Fibroblast of skin of abdomen (primary cell): ENCODE measurements at places on chromosomes 6 and 20.

DNA sequence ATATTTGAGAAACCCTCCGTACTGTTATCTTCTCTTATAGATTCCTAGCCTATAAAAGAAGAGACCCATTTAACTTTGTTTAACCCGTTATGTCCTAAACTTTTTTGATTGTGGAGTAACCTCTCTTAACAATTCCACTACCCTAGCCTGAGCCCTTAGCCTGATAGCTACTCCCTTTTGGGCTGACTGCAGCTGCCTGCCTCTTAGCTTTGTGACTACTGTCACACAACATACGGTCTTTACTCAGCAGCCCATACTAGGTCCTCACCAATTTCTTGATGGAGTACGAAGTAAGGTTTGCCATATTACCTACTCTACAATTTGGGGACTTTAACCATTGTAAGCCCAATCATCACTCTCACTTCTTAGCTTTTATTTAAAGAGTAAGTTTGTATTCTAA lies 72.7 kb downstream of the QRSL1 start:
- DNase-seq = no peak

DNA sequence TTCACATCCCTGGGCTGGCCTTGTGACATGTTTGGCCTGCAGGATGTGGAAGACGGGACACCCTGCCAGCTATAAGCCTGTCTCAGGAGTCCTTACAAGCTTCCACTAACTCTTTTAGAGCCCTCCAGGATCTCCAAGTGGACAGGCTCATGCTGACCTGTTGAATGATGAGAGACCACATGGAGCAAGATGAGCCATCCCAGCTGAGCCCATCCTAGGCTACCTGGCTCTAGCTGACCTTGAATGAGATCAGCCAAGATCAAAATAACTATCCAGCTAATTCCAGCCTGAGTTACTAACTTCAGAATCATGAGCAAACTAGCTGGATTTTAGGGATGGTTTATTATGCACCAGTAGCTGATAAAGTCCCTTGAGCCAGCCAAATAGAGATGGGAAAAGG lies 169.5 kb downstream of the TFAP2C start:
- DNase-seq = no peak

- DNase-seq = no peak
Measured at GRCh38 chr20:32780749-32781655, 18.8 kb downstream of the DNMT3B start.

- no peak for DNase-seq
Measured at GRCh38 chr6:31727717-31728671, 1.1 kb downstream of the DDAH2 start.

DNA sequence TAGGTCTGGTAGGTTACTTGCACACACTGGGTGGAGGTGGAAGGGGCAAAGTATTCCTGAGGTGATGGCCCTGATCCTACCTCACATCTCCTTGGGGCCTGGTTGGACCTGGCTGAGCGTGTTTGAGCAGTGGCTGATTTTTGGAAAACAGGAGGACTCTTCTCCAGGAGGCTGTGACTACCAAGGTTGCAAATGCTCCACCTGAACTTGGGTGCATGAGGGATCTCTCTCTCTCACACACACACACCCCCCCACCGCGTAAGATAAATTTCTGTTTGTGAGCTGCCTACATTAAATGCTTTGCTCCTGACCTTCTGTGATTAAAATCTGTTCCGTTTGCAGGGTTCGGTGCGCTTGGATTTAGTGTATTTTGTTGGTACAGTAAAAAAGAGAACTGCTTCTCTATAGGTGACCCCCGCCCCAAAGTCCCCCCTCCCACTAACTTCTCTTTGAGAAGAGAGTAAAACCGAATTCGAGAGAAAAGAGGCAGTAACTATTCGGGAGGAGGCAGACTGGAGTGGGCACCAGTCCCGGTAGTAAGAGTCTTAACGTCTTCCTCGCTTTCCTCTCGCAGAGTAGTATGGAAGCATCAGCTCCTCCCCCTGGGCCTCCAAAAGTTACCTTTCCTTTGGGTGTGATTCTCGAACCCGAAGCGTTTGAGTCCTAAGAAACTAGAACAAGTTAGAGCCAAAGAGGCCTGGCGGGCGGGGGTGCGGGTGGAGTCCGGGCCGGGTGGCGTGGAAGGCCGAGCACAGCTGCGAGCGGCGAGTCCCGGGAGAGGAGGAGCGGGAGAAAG lies 585 bp upstream of the DSE start:
- no peak for DNase-seq

- no peak for DNase-seq
Measured at GRCh38 chr6:1705630-1706029, 95.9 kb downstream of the FOXC1 start.

DNA sequence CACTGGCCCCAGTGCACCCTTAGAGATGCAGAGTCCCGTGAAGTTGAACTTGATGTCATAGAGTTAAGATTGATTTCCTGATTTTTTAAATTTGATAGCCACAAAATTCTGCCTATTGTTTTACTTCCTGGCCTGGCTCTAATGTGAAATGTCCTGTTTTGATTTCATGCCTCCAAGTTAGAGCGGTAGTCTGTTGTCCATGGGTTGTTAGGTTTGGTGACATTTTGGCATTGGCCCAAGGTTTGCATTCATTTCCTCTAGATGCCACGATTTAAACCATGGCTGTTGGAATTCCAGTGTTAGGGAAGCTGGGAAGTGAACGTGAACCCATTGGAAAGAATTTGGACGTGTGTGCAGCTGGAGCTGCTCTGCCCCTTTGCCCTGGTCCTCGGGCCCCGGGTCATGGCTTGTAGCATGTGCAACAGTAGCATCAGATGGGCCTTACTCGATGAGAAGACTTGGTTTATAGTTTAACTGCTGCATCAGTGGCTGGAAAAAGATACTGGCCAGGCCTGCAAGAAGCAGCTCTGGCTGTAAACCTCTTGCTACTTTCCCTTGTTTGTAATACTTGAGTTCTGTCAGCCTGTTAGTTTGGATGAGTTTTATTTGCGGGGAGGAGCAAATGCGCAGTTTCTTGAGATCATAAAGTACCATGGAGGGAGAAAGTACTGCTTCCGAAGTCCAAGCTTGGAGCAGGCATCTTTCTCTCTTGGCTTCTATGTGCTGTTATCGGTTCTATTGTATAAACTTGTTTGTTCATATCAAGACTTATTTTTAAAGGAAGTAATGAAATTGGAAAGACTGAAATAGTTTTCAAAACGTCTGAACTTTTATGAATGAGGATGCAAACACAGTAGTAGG lies 121.4 kb upstream of the CLDN20 start:
- no peak for DNase-seq

GRCh38 chr6:30485236-30485635 lies 4.1 kb upstream of the HLA-E start:
- DNase-seq = no peak

GRCh38 chr6:91653895-91654294 lies 1067.0 kb upstream of the MAP3K7 start:
- DNase-seq = no peak

GRCh38 chr6:161434350-161434749 lies 160.5 kb upstream of the AGPAT4 start:
- DNase-seq = no peak

- DNase-seq = peak; percentile 33
Measured at GRCh38 chr6:74356391-74356790, 660.4 kb downstream of the CD109 start.

DNA sequence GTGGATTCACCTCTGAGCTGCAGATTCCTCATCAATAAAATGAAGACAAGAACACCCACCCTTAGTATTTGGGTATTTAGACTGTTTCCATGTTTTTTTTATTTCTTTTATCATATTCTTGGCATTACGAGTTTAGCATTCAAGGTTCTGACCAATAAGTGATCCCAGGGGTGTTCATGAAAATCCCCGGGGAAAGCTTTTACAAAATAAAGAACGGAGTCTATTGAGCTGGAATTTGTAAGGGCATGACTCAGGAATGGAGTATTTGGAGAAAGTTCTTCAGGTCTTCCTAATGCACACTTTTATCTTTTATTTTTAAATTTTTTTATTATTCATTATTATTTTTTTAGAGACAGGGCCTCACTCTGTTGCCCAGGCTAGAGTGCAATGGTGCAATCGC lies 19.4 kb upstream of the TOX2 start:
- DNase-seq = peak; percentile 73

DNA sequence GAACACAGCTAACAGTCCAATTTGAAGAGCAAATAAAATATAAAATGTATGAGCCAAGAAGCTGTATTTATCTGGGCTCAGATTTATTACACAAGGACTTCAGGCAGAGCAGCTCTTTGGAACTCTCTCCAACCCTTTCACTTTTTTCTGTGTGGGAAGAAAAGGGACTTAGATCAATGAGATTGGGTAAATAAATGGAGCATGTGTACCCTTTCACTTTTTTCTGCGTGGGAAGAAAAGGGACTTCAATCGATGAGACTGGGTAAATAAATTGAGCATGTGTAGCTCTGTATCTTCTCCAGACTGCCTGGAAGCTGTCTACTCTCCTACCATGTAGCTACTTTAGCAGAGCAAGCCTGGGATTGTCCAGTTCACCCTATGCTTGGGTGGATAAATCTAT lies 10.7 kb downstream of the SLC17A3 start:
- no peak for DNase-seq

GRCh38 chr20:11936157-11936556 lies 18.5 kb downstream of the BTBD3 start:
- no peak for DNase-seq

- DNase-seq = no peak
Measured at GRCh38 chr20:55755411-55755810, 249.9 kb downstream of the CBLN4 start.

GRCh38 chr6:23562554-23562953 lies 563.5 kb upstream of the NRSN1 start:
- DNase-seq = no peak

GRCh38 chr6:111551521-111552231 lies 54.0 kb downstream of the TRAF3IP2 start:
- no peak for DNase-seq

DNA sequence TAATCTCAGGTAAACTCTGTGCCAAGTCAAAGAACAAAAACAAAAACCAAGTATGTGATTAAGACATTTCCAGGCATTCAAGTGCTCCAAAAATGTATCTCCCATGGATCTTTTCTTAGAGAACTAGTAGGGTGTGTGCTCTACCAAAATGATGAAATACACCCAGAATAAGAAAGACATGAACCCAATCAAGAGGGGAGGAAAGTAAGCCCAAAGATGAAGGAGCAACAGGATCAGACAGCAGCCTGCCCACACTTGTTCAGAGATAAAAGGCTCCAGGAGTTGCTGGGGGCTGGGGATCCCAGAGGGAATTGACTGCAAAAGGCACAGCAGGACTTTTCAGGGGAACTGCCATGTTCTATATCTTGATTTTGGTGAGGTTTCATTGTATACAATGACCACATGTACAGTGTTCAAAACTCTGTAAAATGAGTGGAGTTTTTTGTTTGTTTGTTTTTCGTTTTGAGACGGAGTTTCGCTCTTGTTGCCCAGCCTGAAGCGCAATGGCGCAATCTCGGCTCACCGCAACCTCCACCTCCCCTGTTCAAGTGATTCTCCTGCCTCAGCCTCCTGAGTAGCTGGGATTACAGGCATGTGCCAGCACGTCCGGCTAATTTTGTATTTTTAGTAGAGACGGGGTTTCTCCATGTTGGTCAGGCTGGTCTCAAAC lies 24.4 kb downstream of the GCM1 start:
- DNase-seq = no peak

GRCh38 chr6:132819405-132820161 lies 5.2 kb downstream of the RPS12 start:
- DNase-seq = peak; percentile 19

- DNase-seq = no peak
Measured at GRCh38 chr6:63516186-63516944, 55.9 kb upstream of the LOC128125822 start.

- no peak for DNase-seq
Measured at GRCh38 chr20:23697947-23698346, 9.1 kb upstream of the CST4 start.

- DNase-seq = no peak
Measured at GRCh38 chr6:52403627-52404026, 16.5 kb upstream of the EFHC1 start.

DNA sequence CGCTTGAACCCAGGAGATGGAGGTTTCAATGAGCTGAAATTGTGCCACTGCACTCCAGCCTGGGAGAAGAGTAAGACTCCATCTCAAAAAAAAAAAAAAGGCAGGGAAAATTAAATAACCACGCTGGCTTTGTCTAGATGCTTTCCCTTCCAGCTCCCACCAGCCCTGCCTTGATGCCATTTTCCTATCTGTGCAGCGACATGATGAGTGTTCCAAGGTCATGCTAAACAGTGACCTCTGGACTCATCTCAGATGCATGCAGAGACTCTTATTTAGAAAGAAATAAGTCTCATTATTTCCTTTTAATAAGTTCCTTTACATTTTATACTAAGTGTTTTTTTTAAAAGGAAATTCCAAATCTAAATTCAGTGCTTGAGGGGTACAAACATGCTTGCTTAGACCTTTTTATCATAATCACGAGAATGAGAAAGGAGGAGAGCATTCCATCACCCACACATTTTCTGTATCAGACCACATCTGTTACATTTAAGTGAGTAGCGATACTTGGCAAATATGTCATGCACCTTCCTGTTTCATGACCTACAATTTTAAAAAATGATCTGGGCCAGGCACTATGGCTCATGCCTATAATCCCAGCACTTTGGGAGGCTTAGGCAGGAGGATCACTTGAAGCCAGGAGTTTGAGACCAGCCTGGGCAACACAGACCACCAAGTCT lies 101.1 kb upstream of the RREB1 start:
- DNase-seq = no peak

- DNase-seq = no peak
Measured at GRCh38 chr6:115058414-115059211, 715.8 kb upstream of the HS3ST5 start.

GRCh38 chr20:17710379-17711266 lies 10.9 kb downstream of the BANF2 start:
- DNase-seq = peak; percentile 18

GRCh38 chr20:38164624-38165088 lies 414 bp downstream of the TGM2 start:
- DNase-seq = no peak

- DNase-seq = no peak
Measured at GRCh38 chr6:162899148-162899547, 171.4 kb downstream of the PACRG start.

DNA sequence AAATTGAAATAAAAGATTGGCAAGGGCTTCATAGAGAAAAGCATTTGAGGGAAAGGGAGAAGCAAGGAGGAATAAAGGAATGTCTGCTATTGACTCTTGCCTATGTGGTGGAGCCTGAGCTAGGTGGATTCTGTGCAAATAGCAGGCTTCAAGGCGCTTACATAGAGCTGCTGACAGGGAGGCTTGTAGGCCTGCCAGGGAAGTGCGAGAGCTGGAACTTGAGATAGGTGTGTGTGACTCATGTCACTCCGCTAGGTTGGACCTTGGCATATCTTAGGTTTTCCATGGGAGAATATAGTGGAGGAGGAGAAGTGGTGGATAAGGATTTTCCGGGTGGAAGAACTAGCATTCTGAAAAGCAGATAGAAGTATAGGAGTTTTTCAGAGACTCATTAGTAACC lies 14.0 kb downstream of the SNRNP48 start:
- no peak for DNase-seq

DNA sequence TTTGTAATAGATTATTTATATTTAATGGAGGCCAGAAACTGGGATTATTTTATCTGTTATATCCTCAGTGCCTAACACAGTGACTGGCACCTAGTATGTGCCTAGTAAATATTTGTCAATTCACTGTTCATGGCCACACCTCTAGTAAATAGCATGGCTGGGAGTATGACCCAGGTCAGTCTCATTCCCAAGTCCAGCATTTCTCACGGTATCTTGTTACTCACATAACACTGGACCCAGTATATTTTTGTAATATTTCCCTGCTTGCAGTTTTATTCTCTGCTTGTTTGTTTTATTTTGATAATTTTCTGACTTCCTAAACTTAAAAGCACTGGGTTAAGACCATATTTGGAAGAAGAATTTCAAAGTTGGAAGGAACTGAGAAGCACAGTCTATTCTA lies 47.7 kb downstream of the CTNNBL1 start:
- DNase-seq = no peak

- DNase-seq = peak; percentile 29
Measured at GRCh38 chr6:29553268-29554057, 6.1 kb downstream of the UBD start.
